Colonic mucosa (tissue), 4 donors: ENCODE measurements at places on chromosomes 11 and 22.

- H3K4me3 ChIP-seq, result no peak overlapping the region
- H3K4me1 ChIP-seq, result no peaks in the 10 kb centered on the region
- no peaks in the 10 kb centered on the region for H3K36me3 ChIP-seq
These were observed 82.2 kb downstream of the ATG16L2 start for GRCh38 chr11:72896431-72896830.

DNA sequence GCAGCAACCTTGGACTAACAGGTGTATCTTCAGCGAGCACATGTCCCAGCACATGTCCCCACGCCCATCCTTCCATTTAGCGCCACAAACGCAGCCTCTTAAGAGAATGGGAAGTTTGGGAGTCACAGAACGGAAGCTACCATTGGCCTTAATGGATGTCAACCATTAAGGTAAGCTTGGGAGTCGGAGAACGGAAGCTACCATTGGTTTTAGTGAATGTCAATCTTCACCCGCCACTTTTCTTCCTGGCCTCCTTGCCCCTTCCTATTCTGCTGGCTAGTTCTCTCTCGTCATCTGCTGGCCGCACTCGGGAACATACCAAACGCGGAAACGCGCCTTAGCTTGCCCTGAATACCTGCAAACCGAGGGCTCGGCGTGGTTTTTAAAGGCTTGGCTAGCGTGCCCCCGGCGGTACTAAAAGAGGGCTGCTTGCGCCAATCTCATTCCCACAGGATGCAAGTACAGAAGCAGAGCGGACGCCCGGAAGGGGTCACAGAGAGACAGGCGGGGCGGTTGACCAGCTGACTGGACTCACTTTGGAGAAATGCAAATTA, 24.3 kb downstream of the GLYATL1 start:
- H3K4me1 ChIP-seq, result no peaks in the 10 kb centered on the region
- no peaks in the 10 kb centered on the region for H3K36me3 ChIP-seq
- no peak for DNase-seq
- H3K27ac ChIP-seq, result no peak overlapping the region
- no peaks in the 10 kb centered on the region for H3K27me3 ChIP-seq
- no peak overlapping the region for H3K4me3 ChIP-seq

DNA sequence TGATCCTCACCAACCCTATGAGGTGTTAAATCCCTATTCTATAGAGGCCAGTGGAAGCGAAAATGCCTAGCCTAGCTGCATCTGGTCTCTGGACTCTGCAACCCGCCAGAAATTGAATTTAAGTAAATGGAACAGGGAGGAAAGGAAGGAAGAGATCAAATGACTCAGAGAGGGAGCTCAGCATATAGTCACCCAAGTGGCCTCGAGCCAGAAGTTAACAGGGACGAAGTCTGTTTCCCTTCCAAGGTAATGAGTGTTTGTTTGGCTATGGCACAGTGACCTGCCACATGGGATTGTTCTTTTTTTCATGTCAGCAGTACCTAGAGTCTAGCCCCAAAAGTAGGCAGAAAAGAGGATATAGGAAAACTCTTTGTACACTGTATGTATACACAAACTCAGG, 66.3 kb downstream of the PAK1 start:
- H3K27me3 ChIP-seq, result no peaks in the 10 kb centered on the region
- H3K4me1 ChIP-seq, result peaks cover 22% of the 10 kb centered on the region
- peak; percentile 85 for DNase-seq
- no peak overlapping the region for H3K4me3 ChIP-seq

GRCh38 chr11:40246983-40247382, 1212.5 kb downstream of the LRRC4C start:
- no peak for DNase-seq
- no peaks in the 10 kb centered on the region for H3K27me3 ChIP-seq
- no peak overlapping the region for H3K4me3 ChIP-seq
- H3K27ac ChIP-seq, result no peak overlapping the region
- H3K36me3 ChIP-seq, result no peaks in the 10 kb centered on the region
- H3K4me1 ChIP-seq, result no peaks in the 10 kb centered on the region

GRCh38 chr11:57403802-57404147, 13.3 kb upstream of the PRG2 start:
- H3K4me1 ChIP-seq, result no peaks in the 10 kb centered on the region
- H3K27ac ChIP-seq, result no peak overlapping the region

DNA sequence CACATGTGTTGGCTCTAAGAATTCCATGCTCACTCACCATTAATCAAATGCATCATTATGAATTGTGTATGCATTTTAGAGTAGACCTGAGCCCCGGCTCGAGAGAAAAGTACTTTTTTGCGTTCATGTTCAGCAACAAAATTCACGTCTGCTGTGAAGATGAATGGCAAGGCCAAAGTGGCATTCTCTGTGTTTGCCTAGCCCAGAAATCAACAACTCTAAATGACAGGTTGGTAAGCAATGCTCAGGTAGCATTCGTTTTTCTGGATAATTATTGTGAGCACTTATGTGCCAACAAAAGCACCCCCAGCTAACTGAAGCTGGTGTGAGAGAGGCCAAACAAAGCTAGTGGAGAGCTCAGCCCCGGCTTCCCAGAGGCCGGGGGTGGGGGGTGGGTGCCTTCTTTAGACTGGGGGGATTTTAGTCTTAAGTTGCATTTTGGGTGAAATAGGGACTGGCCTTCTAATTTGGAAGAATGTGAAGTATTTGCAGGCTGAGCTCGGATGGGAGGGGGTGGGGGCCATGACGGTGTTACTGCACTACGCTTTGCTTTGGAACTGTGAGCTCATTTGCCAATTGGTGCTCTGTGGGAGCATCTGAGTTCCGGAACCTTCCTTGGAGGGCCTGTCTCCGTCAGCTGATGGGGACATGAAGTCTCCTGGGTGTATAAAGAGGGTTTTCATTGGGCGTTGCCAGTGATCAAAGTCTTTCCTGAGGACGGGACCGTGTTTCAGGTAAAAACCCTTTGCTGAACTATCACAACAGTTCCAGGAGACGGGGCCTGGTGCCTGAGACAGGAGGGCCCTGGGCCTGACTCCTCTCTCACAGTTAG, 29.0 kb upstream of the ALX4 start:
- H3K27me3 ChIP-seq, result peaks cover 6% of the 10 kb centered on the region
- H3K36me3 ChIP-seq, result no peaks in the 10 kb centered on the region
- no peak for DNase-seq
- no peak overlapping the region for H3K4me3 ChIP-seq

- no peaks in the 10 kb centered on the region for H3K36me3 ChIP-seq
- H3K4me3 ChIP-seq, result no peak overlapping the region
These were observed 218.0 kb downstream of the ST3GAL4 start for GRCh38 chr11:126573325-126573978.
